ENCODE measurements at places on chromosomes 12 and 14.
A peak's percentile ranks its signal among the peaks of the same experiment; 100 is the strongest.

- DNase-seq, result peak; percentile 83
Observed at GRCh38 chr12:119876761-119877638, at the start of gene CIT. Gene CIT, minus strand, starts transcription at chr12:119877320. Its CDS starts 1,152 bp downstream, at chr12:119876168.

DNA sequence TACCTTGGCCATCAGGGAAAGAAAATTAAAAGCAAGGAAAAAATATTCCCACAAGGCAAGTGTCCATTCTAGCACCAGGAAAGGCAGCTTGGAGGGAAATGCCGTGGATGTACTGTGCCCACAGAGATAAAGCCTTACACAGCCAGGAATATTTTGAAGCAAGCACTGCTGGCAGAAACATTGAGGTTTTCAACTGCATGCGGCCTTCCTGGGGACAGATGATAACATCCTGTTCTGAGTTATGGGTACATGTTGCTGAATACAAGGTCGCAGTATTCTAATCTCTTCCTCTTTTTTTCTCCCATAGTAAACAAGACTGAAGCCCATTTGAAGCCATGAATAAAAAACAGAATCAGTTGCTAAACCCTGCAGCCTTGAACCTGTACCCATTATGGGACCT lies 197.1 kb downstream of the BTG1 start:
- DNase-seq, result no peak

GRCh38 chr12:116404913-116405611 lies 127.6 kb upstream of the MED13L start:
- DNase-seq, result no peak

- DNase-seq, result no peak
Observed at GRCh38 chr14:31241450-31242114, 34.0 kb upstream of the HECTD1 start.

DNA sequence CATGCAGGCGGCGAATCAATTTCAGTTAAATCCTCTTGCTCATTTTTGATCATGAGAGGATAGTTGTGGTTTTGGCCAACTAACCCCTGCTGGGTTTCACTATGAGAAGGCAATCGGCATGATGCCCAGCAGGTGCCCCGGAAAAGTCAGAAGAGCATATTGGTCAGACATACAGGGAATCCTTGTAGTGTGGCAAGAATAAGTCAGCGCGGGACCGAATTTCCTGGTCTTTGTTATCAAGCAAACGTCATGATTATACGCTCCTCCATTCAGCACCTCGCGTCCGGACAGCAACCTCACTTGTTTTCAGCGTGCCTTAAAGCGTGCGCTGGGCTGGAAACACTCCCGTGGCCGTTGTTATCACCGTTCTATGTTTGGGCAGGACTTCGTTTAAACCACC lies 1.8 kb downstream of the TBC1D30 start:
- peak; percentile 43 for DNase-seq

DNA sequence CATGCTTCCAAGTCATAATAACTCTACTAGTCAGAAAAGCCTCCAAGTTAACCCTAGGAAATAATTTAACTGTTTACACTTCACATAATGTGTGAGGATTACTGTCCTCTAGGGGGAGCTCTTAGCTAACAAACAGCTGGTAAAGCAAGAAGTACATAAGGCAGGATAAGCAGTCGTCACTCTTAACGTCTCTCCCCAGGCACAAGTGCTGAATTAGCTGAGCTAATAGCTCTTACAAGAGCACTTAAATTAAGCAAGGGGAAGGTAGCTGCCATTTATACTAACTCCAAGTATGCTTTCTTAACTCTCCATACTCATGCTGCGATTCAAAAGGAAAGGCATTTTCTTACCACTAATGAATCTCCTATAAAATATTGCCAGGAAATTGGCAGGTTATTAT lies 79.3 kb upstream of the TSPAN11 start:
- no peak for DNase-seq

- no peak for DNase-seq
Observed at GRCh38 chr12:87427770-87428169, 601.4 kb downstream of the C12orf50 start.

DNA sequence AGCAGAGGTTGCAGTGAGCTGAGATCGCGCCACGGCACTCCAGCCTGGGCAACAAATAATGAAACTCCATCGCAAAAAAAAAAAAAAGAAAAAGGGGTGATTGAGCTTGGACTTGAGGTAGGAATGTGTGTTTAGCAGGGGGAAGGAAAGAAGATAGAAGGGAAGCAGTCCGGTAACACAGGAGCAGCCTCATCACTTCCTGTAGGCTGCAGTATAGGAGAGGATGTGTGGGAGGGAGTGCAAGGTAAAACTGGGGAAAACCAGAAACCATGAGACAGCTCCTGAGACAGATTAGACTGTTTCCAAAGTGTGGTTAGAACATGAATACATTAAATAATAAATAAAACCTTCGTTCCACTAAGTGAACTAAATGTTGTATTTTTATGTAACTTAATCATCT lies 49.2 kb downstream of the FGD4 start:
- DNase-seq, result no peak

DNA sequence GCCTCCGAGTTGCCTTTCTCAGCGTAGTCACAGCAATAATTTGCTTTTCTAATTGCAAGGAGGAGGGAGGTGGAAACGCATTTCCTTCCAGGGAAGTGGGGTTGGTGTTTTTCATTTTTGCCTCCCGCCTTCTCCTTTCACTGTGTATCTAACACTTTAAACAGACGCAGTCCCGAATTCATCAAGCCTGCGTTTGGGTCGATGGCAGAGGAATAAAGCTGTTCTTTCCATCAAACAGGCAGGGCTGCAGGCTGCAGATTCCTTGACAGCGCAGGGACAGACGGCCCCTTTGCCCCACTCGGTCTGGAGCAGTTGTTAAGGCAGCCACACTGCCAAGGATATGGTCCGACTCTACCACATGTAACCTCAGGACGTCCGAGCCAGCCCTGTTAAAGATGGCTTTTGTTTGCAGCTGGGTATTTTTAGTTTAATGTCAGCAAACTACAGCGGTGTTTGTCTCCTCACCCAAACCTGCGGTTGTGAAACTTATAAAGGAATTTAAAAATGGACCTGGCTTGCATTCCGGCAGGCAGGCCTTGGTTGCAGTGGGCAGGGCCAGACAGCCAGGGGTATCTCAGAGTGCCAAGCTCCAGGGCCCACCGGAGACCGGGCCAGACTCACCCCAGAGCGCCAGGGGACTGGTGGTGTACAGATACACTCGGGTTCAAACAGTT lies 2.1 kb downstream of the CHST11 start:
- DNase-seq, result no peak

GRCh38 chr12:97283297-97283696 lies 179.3 kb upstream of the RMST start:
- DNase-seq, result no peak

GRCh38 chr12:27272373-27273028 lies 28.4 kb downstream of the STK38L start:
- DNase-seq, result no peak

DNA sequence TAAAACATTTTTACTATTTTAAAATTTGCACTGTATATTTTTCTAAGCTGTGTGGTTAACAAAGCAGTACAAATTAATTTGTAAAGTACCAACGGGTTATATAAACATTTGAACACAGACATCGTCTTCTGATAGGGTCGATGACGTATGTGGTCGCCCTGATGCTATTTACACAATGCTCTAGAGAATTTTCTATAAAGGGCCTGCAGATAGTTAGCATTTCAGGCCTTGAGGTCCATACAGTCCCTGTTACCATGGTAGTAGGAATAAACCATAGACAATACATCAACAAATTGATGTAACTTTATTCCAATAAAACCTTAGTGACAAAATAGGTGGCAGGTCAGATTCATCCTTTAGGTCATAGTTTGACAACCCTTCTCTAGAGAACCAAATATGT lies 25.7 kb upstream of the PDZRN4 start:
- no peak for DNase-seq

DNA sequence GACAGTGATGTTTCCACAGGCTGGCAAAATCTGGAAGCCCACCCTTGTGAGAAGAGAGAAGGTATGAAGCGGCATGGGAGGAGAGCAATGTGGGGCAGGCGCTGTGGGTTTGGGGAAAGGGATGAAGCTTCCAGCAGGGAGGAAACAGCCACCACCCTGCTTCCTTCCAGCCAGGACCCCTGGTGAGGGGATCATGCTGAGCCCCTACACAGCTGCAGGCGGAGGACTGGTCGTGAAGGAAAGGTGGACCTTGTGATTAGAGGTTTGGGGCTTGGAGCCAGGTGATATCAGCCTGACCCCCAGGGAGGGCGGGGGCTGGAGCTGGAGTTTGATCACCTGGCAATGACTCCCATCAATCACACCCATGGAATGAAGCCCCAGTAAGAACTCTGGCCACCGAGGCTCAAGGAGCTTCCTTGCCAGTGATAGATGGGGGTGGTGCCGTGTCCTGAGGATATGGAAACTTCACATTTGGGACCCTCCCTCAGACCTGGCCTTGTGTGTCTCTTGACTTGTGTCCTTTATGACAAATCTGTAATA lies 48.6 kb downstream of the RIMBP2 start:
- no peak for DNase-seq

DNA sequence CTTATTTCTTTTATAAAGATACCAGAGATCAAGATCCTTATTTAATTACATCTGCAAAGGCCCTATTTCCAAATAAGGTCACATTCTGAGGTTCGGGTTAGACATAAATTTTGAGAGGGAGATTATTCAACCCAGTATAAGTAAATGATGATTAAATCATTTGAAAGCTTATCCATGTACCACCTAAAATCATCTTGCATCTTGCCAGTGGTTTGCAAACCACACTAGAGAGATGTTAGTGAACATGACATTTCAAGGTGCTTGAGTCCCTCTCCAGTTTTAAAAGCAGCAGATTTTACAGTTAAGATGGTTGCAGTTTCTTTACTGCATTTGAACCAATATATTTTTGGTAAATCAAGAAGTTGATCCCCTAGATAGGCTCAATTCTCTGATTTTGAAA lies 49.9 kb upstream of the TMPO start:
- DNase-seq, result no peak

- DNase-seq, result no peak
Observed at GRCh38 chr14:95816539-95816938, 60.1 kb upstream of the TUNAR start.

DNA sequence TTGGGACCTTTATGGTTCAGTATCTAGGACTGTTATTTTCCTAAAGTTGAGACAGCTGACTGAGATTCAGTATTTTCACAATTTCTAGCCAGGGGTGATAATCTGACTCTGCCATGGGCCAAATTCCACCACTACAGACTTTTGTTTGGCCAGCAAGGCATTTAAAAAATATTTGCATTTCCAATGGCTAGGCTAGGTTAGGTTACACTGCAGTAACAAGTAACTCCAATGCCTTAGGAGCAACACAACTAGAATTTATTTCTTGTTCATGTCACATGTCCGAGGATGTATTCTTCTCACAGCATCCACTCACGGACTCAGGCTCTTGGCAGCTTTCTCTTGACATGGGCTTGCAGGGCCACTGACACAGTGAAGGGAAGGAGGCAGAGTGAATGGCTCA lies 83.0 kb downstream of the CPSF2 start:
- DNase-seq, result no peak

GRCh38 chr14:96585672-96586013 lies 83.5 kb downstream of the PAPOLA start:
- no peak for DNase-seq

- no peak for DNase-seq
Observed at GRCh38 chr14:22386924-22387775, 201.9 kb downstream of the DAD1 start.

GRCh38 chr12:118237908-118238307 lies 102.0 kb downstream of the PEBP1 start:
- DNase-seq, result no peak

DNA sequence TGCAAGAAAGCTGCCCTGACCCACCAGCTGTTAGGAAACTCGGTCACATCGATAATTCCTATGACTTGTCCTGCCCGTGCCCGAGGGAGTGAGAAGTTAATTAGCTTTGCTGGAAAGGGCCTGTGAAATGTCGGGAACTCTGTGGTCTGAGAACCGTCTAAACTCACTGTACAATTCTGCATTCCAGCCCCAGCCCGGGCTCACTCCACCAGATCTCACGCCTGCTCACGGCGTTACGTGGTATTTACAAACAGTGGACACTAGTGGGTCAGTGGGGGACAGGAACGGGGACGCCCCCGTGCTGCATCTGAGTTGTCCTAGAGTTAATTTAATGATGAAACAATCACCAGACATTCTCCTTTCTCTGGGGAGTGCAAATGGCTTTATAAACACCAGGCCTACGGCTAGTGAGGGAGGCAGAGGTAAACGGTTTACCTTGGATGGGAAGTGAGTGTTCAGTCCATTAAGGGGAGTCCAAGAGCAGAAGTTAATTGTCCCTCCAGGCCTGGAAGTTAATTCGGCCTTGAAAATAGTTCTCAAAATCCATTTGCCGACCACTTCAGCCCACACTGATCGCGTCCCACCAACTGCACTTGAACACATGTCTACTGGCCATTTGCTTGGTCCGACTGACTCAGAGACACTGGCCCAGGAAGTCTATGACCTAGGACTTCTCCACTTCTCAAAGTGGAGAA lies 93.5 kb upstream of the MED13L start:
- DNase-seq, result no peak

DNA sequence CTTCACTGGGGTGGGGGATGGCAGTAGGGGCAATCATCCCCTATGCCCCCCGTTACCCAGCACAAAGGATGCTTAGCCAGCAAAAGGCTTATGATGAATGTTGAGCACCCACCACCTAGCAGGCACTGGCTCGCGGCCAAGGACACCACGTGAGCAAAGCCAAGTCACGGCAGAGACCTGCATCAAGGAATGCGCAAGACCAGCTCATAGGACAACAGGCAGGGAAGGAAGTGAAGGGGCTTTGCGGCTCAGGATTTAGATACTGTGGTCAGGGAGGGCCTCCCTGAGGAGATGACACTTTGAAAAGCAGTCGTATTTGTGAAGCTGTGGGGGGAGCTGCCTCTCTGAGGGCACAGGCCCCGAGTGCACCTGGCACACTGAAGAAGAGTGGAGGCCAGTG lies 32.8 kb downstream of the SH2B3 start:
- peak; percentile 49 for DNase-seq

DNA sequence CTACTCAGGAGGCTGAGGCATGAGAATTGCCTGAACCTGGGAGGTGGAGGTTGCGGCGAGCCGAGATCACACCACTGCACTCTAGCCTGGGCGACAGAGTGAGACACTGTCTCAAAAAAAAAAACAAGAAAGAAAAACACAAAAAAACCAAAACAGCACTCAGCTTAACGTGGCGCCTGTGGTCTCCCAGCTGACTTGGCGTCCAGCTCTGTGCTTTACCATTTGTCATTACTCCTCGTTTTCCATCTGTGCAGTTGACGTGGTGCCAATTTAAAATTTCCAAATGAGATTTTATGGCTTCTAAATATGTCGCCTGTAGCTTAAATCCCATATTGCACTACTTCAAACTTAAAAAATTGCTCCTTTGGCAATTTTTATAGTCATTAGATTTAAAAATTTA lies 2.0 kb downstream of the MGP start:
- no peak for DNase-seq

GRCh38 chr12:111732786-111733185 lies 33.9 kb upstream of the ALDH2 start:
- no peak for DNase-seq

- no peak for DNase-seq
Observed at GRCh38 chr14:41549821-41550607, 56.7 kb upstream of the LRFN5 start.

DNA sequence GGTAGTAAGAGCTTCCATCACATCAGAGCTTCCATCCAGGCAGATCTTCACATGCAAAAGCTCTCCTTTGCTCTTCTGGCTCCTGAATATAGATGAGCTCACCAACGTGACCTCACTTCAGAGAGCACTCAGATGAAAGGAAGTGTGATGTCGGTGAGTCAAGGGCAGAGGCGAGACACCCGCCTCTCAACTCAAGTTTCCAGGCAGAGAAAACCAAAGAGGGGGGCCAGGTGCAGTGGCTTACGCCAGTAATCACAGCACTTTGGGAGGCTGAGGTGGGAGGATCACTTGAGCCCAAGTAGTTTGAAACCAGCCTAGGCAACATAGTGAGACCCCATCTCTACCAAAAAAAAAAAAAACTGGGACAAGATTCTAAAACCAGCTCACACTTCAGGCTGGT lies 126.9 kb downstream of the DUSP6 start:
- DNase-seq, result peak; percentile 68
